ENCODE measurements at places on chromosomes 7 and 10.

- DNase-seq, result no peak
These were observed 4.9 kb upstream of the CHST12 start for GRCh38 chr7:2398506-2398905.

DNA sequence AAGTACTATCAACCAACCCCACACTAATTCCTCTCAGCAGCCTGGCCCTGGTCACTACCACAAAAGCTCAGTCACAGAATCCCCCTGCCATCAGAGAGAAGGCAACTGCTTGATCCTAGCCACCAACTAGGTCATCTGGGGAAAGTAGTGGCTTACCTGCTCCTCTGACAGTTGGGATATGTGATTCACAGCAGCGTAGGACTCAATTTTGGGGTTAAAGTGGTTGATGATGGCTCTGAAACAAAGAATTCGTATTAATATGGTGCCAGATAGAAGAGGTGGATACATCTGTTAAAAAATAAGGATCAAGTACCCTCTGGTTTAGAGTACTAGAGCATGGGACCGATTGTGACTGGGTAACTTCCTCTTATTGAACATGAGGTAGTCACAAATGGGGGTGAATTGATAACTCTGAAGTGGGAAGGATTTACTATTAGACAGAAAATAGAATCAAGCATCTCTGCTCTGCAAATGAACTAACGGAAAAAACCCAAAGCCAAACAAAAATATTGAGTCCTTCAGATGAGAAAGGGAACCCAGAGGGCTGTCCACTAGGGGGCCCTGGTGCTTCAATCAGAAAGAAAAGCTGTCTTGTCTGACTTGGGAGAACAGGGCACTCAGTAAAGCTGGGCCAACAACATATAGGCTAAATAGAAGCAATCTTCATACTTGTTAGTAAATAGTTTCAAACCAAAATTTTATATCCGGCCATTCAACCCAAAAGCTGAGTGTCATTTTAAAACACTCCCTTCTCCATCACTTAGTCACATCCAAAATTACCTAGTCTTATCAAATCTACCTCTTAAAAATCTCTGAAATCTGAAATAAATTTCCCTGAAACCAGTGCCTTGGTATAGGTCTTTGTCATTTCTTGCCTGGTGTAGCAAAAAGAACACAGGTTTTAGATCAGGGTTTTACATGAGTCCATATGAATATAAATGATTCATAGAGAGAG is 45.9 kb upstream of the KCNIP2 start:
- peak; percentile 82 for DNase-seq

GRCh38 chr7:22356701-22357310 is at the start of gene RAPGEF5:
Gene RAPGEF5 (minus strand): TSS chr7:22357154. CDS start chr7:22357060, 94 bp downstream.
- DNase-seq, result no peak

DNA sequence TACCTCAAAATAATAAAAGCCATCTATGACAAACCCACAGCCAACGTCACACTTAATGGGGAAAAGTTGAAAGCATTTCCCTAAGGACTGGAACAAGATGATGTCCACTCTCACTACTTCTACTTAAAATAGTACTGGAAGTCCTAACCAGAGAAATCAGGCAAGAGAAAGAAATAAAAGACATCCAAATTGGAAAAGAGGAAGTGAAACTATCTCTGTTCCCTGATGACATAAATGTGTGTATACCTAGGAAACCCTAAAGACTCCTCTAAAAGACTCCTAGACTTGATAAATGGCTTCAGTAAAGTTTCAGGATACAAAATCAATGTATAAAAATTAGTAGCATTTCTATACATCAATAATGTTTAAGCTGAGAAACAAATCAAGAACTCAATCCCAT is 314.1 kb downstream of the WDR37 start:
- DNase-seq, result no peak

DNA sequence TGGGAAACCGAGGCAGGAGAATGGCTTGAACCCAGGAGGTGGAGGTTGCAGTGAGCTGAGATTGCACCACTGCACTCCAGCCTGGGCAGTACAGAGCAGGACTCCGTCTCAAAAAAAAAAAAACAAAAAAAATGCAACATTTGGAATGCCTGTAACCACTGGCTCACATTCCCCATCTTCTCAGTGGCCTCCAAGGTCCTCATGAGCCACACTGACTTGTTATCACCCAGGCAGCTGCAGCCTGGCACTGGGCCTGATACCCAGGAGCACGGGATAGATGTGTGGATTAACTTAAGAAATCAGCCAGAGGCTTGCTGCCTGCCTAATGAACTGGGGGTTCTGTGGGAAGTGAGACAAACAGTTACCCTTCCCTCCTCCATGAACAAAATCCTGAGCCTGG is 23.0 kb downstream of the JCAD start:
- DNase-seq, result no peak

- no peak for DNase-seq
These were observed 192.1 kb downstream of the LRMDA start for GRCh38 chr10:75623310-75624093.
